ENCODE measurements at places on chromosomes 11 and 22. TPM values are rescaled to one million over a fixed set of nuclear protein-coding genes. Genes with fewer than 3 reads are reported as not detected.

THAP12 gene
- total RNA-seq = 35.3 TPM

NAGA gene
- total RNA-seq = 26.3 TPM

DENND5A gene
- 55.2 TPM for total RNA-seq

CASTOR1 gene
- 10.5 TPM for total RNA-seq
